ENCODE measurements at places on chromosomes 2 and 18. TPM values are rescaled to one million over a fixed set of nuclear protein-coding genes. Genes with fewer than 3 reads are reported as not detected.

DCC gene
- total RNA-seq: not detected

CDH19 gene
- total RNA-seq: 2.1 TPM

SERPINB7 gene
- total RNA-seq: 2.9 TPM

ERICH2 gene
- not detected for total RNA-seq

LYG2 gene
- total RNA-seq: not detected

RAD51AP2 gene
- not detected for total RNA-seq

RAB6D gene
- not detected for total RNA-seq
